ENCODE measurements at places on chromosomes 3 and 15. TPM values are rescaled to one million over a fixed set of nuclear protein-coding genes. Genes with fewer than 3 reads are reported as not detected.

DNA sequence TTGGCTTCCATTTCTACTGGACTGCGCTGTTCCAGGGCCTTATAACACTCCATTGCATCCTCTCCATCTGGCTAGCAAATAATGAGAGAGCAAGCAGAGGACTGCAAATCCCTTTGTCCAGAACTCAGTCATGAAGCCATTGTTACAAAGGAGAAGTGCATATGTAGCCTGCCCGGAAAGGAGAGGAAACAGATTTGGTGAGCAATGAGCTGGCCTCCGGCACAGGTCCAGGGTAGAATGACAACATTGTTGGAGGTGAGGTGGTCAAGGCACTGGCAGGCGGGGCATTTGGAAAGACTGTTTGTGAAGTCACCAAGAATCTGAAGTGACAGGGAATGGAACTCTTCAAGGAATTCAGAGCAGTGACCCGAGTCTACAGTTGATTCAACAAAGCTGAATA, 25.0 kb upstream of the ATP1B3 start:
- DNase-seq: no peak

ACTRT3 gene
- total RNA-seq: 2.1 TPM

DNA sequence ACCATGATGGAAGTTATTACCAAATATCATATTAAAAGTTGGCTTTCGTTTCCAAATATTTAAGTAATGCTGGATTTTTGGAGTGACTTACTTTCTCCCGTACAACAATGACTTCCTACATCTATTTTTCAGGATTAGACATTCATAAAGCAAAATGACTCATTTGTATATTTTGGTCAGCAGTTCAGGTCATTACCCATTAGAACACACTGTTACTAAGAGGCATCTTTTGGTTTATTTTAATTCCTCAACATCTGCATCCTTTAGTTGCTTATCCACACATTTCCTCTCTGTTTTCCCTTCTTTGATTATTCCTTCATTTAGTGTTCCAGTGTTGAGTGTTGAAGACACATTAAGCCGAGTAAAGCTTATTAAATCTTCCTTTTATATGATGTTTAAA, 348.2 kb downstream of the NAALADL2 start:
- no peak for DNase-seq

GRCh38 chr15:37016231-37016630, 84.1 kb downstream of the MEIS2 start:
- DNase-seq: no peak

- DNase-seq: no peak
Observed at GRCh38 chr15:61188168-61188567, 40.9 kb downstream of the RORA start.

DNA sequence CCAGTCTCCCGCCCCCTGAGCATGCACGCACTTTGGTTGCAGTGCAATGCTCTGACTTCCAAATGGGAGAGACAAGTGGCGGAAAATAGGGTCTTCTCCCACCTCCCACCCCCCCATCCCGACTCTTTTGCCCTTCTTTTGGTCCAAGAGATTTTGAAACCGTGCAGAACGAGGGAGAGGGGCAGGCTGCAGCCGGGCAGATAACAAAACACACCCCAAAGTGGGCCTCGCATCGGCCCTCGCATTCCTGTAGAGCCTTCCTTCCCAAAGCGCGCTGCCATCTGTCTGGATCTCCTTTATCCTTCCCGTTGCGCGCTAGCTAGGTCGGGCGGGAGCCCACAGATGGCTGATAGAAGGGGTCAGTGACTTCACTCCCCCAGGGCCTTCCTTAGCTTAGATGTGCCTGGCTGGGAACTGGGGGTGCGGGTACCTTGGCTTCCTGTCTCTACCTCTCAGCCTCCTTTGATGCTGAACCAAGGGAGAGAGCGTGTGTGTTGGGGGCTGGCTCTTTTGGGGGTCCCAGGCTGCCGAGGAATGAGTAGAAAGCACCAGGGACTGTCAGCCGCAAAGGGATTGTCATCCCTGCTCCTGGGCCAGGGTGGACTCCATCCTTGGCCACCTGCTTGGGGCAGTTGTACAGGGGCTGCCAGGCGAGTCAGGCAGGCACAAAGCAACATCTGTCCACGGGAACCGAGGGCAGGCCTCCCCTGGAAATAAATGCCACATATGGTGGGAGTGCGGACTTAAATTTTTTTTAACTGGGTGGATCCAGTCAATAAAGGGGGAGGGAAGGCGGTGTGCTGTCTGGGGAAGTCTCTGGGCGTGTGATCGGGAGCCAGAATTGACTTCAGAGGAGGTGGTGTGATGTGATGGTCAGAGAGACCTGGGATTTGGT, 1.8 kb downstream of the SMAD3 start:
- DNase-seq: no peak

GRCh38 chr3:164620956-164621355, 457.3 kb downstream of the SI start:
- no peak for DNase-seq
